Renal cortical epithelial cell (primary cell): ENCODE measurements at places on chromosomes 11 and 22. TPM values are rescaled to one million over a fixed set of nuclear protein-coding genes. Genes with fewer than 3 reads are reported as not detected.
A peak's percentile ranks its signal among the peaks of the same experiment; 100 is the strongest.

Gene YPEL4
- total RNA-seq = 0.35 TPM in 1 of 2 replicates, not detected in the other

Gene INS
- total RNA-seq = not detected in 2 replicates

GRCh38 chr22:23376256-23376655 lies 195.9 kb downstream of the BCR start:
- peak; percentile 3 for DNase-seq

Gene JAML
- not detected in 2 replicates for total RNA-seq

- DNase-seq = no peak
Measured at GRCh38 chr11:5103066-5103465, 33.7 kb downstream of the OR52E1 start.

- no peak for DNase-seq
Measured at GRCh38 chr11:72962717-72963116, 148.5 kb downstream of the ATG16L2 start.

GRCh38 chr11:76975513-76975912 lies 58.7 kb upstream of the B3GNT6 start:
- no peak for DNase-seq

Gene ADORA2A
- 0.17 and 0.80 TPM in 2 replicates for total RNA-seq

- DNase-seq = no peak
Measured at GRCh38 chr11:31817054-31817620, 6.0 kb upstream of the PAX6 start.

DNA sequence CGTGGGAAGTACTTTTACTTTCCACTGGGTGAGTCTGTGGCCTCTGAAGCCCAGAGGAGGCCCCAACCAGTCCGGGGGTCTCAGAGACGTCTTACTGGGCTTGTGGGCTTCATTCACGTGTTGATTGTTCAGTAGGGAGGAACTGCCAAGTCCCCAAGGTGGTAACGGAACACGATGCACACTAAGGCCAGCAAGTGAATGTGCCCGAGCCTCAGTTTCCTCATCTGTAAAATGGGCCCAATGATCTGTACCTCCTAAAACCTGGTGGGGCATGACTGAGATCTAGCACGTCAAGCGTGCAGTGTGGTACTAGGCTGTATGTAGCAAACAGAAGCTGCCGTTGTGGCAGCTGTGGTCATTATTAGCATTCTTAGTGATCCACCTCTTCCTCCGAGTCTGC lies 499.1 kb downstream of the MN1 start:
- no peak for DNase-seq

Gene CYTH4
- not detected in 2 replicates for total RNA-seq

GRCh38 chr22:46366327-46366731 lies 30.8 kb downstream of the TRMU start:
- DNase-seq = no peak

Gene TSPAN18
- total RNA-seq = 2.6 and 6.7 TPM in 2 replicates

DNA sequence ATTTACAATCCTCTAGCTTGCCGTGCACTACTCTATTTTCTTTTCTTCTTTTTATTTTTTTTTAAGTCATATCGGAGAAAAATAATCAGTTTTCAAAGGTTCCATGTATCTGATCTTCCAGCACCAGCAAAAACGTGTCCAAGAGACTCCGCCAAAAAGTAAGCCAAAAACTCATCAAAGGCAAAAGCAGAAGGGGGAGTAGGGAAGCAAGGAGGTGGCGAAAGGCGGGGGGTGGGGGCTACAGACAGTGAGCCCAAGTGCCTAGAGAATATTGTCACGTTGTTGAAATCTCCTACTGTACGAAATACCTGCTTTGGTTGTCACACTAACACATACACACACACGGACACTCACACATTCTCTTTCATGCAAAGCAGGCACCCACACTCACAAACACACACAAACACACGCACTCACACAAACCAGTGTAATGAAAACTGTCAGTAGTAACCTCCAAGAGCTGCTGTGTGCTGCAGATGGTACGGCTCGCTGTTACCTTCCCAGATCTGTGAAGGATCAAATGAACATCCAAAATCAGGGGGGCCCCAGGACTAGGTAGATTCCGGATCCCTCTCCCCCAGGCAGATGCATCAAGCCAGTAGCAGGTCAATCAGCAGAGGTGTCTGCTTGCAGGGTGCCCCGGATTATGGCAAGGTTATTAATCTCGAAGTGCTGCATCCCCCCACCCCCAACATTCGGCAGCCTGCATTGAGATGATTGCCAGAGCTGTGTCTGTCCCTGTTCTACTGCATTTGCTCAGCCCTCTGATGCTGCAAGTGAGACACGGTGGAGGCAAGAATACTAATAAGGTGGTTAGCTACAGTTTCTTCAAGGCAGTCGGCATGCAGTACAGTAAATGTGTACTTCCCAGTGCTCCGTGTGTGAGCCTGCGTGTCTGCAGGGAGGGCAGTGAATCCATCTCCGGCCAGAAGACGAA lies at the start of gene LRRC4C:
Gene LRRC4C, minus strand, starts transcription at position 188 of the 937 bp plus-strand sequence.
- DNase-seq = no peak

Gene TRIM34
- total RNA-seq = 10.7 and 15.3 TPM in 2 replicates

GRCh38 chr22:24592851-24593558 lies at the start of gene LRRC75B:
Gene LRRC75B (minus strand): TSS chr22:24593073. CDS start chr22:24593039, 34 bp downstream.
- DNase-seq = peak; percentile 60

DNA sequence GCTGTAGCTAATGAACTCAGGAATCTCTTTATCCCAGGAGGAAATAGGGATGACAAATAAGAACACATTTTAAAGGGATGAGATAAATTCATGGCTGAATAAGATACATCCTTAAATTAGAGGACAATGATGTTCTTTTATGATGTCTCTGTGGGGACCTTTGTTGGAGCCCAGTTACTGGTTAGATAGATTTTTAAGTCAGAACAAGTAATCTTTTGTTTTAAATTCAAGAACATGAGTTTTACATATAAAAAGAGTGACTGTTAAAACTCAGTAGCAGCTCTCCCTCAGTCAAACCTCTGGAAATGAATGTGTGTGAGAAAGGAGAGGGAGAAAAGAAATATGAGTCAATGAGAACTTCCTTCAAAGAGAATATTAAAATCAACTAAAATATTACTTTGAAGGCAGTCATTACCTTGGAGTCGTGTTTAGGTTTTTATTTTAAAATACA lies 241.6 kb downstream of the SWAP70 start:
- DNase-seq = no peak

Gene MS4A15
- not detected in 2 replicates for total RNA-seq

Gene OR6T1
- total RNA-seq = not detected in 2 replicates

Gene TCN1
- 1.9 TPM in 1 of 2 replicates, not detected in the other for total RNA-seq

- no peak for DNase-seq
Measured at GRCh38 chr11:80868831-80869230, 1428.0 kb upstream of the TENM4 start.
